Activated naive CD4-positive, alpha-beta T cell treated with anti-CD3 and anti-CD28 coated beads, Interleukin-2, amount 10 ng/mL, durations not matched to agents 5 hours and 36 hours (primary cell): ENCODE measurements at places on chromosomes 1 and 21. TPM values are rescaled to one million over a fixed set of nuclear protein-coding genes. Genes with fewer than 3 reads are reported as not detected.

The DENND2C gene
- 0.23 TPM for total RNA-seq

The TSSK3 gene
- 1.5 TPM for total RNA-seq

The ADGRB2 gene
- 0.20 TPM for total RNA-seq

The KLHDC7A gene
- total RNA-seq: not detected

The RCSD1 gene
- 169 TPM for total RNA-seq

The IFI16 gene
- 229 TPM for total RNA-seq

The DPM3 gene
- 60.3 TPM for total RNA-seq
